ENCODE measurements at places on chromosomes 7 and 10.

DNA sequence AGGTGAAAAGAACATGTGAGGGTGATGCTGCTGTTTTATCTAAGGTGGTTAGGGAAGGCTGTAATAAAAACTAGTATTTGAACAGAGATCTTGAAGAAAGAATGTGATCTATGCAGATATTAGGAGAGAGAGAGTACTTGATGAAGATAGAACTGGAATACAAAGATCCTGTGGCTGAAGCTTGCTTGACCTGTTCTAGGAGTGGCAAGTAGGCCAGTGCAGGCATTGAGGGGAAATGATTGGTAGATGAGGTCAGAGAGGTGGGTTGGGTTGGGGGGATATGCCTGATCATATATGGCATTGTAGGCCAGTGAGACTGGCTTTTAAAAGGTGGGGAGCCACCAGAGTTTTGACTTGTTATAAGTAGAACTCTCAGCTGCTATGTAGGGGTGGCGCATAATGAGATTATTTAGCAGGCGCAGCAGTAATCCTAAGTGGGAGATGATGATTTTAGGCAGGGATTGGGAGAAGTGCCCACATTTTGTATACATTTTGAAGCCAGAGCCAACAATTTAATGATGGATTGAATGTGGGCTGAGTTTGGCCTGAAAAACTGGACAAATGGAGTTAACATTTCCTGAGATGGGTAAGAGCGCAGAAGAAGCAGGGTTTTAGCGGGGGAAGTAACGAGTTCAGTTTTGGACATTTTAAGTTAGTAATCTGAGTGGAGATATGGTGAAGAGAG is 8.2 kb downstream of the CCSER2 start:
- peak; percentile 45 for DNase-seq

DNA sequence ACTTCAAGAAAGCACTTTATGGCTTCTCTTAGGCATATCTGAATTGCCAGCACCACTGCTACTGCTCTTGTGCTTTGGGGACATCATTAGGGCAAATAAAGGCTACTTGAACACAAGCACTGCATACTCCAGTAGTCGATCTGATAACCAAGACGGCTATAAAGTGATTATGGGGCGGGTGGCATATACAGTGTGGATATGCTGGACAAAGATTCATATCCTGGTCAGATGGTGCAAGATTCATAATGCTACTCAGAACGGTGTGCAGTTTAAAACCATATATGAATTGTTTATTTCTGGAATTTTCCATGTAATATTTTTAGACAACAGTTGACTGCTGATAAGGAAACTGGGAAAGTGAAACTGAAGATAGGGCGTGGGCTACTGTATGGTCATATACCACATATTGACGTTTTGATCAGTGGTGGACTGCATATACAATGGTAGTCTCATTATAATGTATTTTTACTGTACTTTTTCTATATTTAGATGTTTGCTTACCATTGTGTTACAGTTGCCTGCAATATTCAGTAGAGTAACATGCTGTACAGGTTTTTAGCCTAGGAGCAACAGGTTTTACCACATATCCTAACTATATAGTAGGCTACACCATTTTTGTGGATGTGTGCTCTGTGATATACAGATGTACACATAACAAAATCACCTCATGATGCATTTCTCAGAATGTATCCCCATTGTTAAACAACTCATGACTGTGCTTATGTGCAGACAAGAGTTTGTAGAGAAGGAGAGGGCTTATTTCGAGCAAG is 15.2 kb downstream of the ANLN start:
- no peak for DNase-seq

GRCh38 chr10:97333601-97334369 is 744 bp downstream of the FRAT2 start:
- peak; percentile 78 for DNase-seq

DNA sequence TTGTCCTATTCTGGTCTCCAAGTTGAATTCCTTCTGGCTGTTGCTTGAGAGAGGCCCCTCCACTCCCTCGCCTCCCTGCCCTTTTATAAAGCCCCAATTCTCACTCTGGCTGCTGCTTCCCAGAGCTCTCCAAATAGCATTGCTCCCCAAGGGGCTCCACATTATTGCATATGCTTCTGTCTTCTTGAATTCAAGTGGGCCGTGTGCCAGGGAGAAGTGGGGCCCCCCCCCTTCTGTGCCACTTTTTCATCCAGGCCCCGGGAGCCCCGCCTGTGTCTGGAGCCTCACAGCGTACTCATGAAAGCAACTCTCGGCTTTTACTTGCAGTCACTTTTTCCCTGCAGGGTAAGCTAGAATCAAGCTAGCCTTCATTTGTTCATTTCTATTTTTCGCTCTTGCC is 265.1 kb downstream of the CCSER2 start:
- no peak for DNase-seq

GRCh38 chr10:122329416-122329815 is 45.1 kb upstream of the PLEKHA1 start:
- DNase-seq, result no peak

DNA sequence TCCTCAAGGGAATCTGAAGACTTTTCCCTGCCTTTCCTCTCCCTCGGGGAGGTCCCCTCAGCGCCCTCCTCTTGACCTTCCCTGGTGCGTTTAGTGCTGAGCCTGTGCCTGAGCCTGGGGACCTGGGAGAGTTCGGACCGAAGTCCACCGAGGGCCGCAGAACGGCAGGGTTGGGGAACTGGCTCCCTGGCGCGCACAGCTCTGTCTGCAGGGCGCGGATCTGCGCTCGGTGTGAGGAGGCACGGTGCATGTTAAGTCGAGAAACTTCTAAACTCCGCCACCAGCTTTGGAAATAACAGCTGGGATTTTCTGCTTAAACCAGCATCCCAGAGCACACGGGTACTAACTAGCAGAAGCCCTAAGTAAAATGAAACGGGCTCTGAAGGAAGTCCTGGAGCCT is 44.2 kb upstream of the SLC29A4 start:
- peak; percentile 20 for DNase-seq

DNA sequence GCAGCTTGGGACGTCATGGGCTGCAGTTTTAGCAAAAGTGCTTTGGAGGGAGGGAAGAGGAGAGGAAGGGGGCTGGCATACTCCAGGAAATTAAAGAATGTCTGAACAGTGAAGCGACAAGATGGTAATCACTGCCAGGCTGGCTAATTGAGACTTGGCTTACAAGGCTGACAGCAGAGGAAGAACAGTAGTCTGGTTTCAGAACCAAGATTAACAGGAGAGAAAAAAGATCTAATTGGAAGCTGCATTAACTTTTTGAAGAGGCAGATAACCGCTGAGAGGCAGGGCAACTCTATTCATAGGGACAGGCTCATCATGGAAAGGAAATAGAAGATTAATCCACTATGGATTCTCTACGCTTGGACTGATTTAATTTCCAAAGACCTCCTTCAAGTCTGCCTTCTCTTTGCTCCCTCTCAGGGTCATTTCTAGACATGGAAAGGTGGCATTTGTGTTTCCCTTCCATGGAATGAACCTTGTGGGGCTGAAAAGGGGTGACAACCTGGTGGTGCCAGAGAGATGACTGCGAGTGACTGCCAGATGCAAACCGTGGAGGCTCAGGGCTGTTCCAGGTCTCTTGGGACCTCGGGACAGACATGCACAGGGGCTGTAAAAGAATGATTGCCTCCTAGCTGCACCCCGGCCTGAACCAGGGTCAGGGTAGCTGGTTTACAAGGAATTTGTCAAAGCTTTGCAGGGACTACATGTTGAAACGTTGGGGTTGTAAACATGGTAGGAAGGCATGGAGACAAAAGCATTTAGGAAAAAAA is 210.2 kb upstream of the NPY start:
- DNase-seq, result no peak

DNA sequence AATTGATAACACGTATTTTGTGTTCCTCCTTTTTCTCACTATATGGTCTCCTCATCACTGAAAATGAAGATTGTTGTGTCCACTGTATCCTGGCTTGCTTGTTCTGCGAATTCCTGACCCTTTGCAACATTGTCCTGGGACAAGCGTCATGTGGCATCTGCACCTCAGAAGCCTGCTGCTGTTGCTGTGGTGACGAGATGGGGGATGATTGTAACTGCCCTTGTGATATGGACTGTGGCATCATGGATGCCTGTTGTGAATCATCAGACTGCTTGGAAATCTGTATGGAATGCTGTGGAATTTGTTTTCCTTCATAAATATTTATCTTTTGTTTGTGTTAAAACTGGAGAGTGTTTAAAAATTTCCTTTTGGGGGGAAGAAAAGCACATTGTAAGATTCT is 93.7 kb downstream of the MDFIC start:
- no peak for DNase-seq
